Right lung (tissue), 10 donors: ENCODE measurements at places on chromosomes 12 and 14.

GRCh38 chr12:121034616-121035305 is 4.3 kb downstream of the OASL start:
- no peak for DNase-seq

- no peak for DNase-seq
These were observed 126.8 kb downstream of the TRAFD1 start for GRCh38 chr12:112252184-112252583.

- DNase-seq = no peak
These were observed 6.0 kb downstream of the GALNT9 start for GRCh38 chr12:132323171-132324010.

GRCh38 chr12:80565271-80565670 is 121.2 kb downstream of the PTPRQ start:
- peak; percentile 65 for DNase-seq

DNA sequence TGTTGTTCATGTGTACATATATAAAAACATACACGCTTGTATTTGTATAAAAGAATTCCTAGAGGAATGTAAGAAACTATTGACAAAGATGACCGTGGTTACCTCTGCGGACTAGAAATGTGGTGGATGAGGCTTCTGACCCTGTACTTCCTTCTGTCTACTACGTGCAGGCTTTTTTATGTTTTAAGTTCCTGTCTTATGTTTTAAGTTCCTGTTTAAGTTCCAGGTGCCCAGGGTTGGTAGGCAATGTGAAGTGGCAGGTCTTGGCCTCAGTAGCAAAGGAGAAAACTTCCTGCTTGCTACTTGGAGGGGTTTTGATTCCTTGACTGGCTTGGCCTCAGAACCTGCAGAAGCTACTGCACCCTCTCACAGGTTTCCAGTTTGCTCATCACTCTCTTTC is 11.6 kb downstream of the POMT2 start:
- no peak for DNase-seq

DNA sequence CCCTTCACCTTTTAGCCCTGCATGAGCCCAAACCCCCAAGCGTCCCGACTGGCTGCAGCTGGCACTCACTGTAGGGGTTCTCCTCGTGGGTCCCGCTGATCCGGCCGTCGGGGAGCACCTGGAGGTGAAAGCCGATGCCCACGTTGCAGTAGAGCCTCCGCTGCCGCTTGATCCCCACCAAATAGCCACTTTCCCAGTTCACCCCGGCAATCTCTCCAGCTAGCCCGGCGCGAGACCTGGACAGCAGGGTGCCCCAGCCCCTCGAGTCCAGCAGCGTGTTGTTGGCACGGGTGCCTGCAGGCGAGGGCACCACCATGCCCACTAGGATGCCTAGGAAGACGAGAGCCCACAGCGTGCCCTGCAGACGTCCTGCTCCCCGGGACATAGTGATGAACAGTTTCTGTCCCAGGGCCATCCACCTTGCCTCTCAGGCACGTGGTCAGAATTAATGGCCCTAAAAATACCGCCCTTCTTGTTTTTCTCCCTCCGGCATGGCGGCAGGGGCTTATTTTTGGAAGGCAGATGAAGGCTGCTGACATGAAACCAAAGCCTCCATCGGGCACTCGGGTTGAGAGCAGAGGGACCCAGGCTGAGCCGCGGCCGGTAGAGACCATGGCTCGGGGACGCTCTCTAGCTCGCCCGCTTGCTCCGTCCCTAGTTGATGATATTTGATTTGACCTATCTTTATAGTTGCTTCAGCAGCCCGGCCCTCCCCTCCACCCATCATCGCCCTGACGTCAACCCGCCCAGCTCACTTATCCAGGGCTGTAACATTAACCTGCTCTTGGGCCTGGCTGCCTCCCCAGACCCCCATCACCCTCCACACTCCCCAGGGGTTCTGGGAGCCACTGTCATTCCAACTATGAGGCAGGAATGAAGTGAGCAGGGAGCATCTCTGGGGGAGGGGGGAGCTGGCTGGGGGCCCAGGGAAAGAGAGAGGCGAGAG is at the start of gene FGF6:
Gene FGF6 (minus strand): TSS at position 660 of the 946 bp plus-strand sequence. CDS start 245 bp downstream, at position 415.
- DNase-seq = no peak

DNA sequence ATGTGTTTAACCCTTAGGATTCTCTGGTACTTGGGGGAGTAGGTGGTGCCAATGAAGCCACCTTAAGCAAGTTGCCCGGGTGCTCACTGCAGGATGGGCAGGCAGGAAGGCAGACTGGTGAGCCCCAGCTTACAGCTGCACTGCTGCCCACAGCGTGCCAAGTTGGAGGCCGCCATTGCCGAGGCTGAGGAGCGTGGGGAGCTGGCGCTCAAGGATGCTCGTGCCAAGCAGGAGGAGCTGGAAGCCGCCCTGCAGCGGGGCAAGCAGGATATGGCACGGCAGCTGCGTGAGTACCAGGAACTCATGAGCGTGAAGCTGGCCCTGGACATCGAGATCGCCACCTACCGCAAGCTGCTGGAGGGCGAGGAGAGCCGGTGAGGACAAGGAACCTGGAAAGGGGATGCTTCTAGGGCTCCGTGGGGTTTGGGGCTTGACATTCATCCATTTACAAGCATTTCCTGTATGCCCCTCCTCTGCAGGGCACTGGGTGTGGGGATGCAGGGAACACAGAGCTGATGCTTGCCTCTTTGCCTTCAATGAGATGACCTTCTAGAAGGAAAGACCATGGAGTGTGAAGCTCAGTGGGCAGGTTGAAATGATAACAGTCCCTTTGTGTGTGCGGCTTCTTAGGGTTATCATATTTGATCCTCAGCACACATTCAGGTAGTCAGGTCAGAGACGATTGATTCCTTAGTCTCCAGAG is 12.4 kb downstream of the KRT7 start:
- no peak for DNase-seq

GRCh38 chr12:10559244-10559643 is 53.6 kb downstream of the EIF2S3B start:
- DNase-seq = no peak

DNA sequence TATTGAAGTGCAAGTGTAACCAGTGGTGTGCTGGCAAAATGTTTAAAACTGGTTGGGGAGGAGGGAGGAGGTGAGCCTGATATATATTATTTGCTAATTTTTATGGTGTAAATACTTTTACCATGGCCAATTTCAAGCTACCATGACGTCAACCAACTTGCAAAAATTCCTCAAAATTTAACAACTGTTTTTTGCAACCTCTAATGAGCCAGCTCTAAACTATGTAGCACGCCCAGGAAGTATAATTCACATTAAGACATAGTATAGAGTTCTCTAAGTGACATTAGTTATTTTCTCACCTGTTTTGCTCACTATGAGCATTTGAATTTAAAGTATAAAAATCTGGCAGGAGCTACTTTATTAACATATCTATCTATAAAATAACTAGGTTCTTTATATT is 41.4 kb downstream of the ATL1 start:
- no peak for DNase-seq

GRCh38 chr12:70648831-70649230 is 11.6 kb upstream of the PTPRB start:
- DNase-seq = no peak

- no peak for DNase-seq
These were observed at the start of gene GPR65 for GRCh38 chr14:88005050-88005481. Gene GPR65 (plus strand): TSS chr14:88005135. CDS start chr14:88010848, 5,713 bp downstream.

GRCh38 chr12:66258011-66258410 is 44.3 kb upstream of the HELB start:
- DNase-seq = no peak

DNA sequence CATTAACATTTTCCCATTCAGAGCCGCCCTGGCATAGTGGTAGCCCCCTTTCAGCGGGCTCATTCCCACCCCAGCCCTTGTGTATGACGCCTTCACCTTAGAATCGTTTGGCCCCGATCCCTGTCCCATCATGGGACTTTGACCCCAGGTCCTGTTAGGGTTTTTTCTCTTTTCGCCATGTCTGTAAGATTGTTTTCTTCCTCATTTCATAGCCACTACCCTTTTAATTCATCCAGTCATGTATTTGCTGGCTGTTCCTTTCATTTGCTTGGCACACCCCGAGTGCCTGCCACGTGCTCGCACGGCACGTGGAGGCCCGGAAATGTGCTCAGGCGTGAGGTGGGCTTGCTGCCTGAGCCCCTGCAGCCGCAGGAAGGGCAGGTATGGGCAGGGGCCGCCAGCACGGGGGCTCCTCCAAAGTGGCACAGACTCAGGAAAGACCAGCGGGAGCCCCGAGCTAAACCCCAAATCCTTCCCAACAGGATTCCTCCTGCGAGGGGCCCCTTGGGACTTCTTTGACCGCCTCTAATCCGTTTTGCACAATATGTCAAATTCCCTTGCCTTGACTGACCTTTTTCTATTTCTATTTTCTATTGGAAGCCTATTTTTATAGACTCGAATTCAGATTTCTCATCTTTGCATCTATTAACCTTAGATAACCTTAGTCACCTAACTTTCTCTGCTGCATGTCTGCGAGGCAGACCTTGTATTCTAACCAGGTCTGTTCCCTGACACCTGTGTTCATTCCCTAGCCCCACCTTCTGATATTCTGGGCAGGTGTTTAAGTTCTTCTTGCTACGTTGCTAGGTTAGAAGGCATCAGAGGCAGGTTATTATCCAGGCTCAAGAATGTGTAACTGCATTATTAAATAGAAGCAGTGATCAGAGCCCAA is 114.8 kb downstream of the EML1 start:
- DNase-seq = no peak
